ENCODE measurements at places on chromosomes 3 and 15.
A peak's percentile ranks its signal among the peaks of the same experiment; 100 is the strongest.

DNA sequence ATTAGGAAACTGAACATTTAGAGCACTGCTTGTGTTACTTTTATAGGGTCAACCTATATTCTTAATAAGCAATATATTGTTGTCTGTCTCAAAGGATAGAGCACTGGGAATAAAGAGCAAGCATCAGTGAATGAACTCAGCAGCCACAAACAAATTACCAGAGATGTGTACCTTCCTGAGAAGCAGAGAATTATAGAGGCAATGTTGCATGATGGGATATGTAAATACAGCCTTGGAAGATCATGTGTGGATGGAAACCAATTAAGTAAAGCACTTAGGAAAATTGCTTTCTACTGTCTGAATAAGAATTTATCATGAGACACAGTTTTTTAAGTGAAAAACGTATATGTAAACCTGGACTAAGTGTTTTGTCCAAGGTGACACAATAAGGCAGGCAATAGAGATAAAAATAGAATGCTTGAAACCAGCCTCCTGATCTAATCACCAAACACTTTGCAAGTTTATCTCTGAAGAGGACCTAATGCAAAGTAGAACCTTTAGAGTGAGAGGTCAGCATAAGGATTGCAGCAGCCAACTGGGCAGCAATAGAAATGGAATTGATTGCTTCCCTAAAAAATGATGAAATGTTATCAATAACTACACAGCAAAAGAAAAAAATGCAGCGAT lies 848.0 kb downstream of the TUSC7 start:
- peak; percentile 15 for DNase-seq

- no peak for DNase-seq
Measured at GRCh38 chr15:86650094-86650493, 570.4 kb downstream of the AGBL1 start.

GRCh38 chr3:125110016-125110875 lies 54.4 kb upstream of the HEG1 start:
- no peak for DNase-seq

GRCh38 chr3:127710155-127710941 lies 37.6 kb downstream of the ABTB1 start:
- DNase-seq: no peak

GRCh38 chr3:70519913-70520659 lies 207.6 kb upstream of the MDFIC2 start:
- DNase-seq: no peak

GRCh38 chr3:107950417-107950816 lies 140.4 kb downstream of the CD47 start:
- no peak for DNase-seq

- DNase-seq: no peak
Measured at GRCh38 chr3:158830391-158830790, 28.5 kb downstream of the MFSD1 start.

DNA sequence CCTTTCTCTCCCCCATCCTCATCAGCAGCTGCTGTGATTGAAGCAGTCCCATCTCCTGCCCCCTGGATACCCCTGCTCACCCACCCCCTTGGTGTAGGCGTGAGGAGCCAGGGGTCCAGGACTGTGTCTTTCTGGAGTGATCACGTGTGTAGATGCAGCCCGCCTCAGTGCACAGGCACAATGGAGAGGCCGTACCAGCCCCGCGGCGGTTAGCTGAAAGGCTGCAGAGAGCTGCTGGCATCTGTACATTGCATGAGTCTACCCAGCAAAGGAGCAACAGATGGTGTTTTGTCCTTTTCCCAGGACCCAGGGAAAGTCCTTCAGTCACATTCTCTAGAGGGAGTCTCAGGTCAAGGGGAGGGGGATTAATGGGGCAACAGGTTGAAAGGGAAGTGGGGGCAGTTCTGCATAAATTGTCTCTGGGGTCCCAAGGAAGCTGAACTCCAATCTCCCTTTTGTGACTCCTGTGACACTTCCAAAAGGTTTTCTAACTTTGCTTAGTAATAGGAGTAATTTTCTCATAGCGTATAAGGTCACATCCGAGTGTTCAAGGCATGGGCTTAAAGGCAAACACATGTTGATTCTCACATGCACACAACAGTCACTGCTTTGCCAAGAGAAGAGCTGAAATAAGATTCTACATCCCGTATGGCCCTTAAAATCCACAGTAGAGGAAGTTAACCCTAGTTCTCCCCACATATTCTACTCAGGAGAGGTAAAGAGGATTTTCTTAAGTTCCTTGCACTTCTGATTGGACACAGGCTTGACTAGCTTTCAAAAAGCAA lies 7.1 kb downstream of the CSPG5 start:
- DNase-seq: no peak

- no peak for DNase-seq
Measured at GRCh38 chr15:68010361-68011153, 43.6 kb upstream of the PIAS1 start.

GRCh38 chr3:71269906-71270305 lies 313.6 kb downstream of the FOXP1 start:
- DNase-seq: no peak

GRCh38 chr3:151992326-151993041 lies 119.0 kb downstream of the SUCNR1 start:
- no peak for DNase-seq
